ENCODE measurements at places on chromosomes 11 and 22.

DNA sequence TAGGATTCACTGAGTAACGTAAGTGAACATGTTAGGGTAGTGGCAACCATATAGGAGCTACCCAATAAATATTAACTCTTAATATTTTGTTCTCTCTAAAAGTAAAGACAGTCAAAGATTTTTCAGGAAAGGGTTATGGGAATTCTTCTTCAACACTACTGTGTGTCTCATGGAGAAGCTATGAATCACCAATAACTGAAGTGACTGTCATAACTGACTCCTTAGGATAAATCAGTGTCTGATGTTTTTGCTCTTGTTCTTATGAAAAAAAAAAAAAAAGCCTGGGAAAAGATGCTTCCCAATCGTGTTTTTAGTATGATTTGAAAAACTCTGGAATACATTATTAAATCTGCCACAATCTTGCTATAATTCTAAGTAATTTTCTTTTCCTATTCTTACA, 111.2 kb upstream of the CEP126 start:
- no peak for DNase-seq

GRCh38 chr22:47151490-47151889, 389.0 kb downstream of the TBC1D22A start:
- DNase-seq: no peak

GRCh38 chr11:2810411-2811205, 75.0 kb downstream of the CDKN1C start:
- peak; percentile 34 for DNase-seq

- no peak for DNase-seq
These were observed 3.1 kb downstream of the PPP2R1B start for GRCh38 chr11:111762981-111763643.

- DNase-seq: peak; percentile 39
These were observed 29.0 kb downstream of the SHANK3 start for GRCh38 chr22:50701428-50702154.
